PC-9 (cell line): ENCODE measurements at places on chromosomes 3 and 15. TPM values are rescaled to one million over a fixed set of nuclear protein-coding genes. Genes with fewer than 3 reads are reported as not detected.

Gene THPO
- not detected in 2 replicates for total RNA-seq

Gene C2CD4A
- 0.09 TPM in 1 of 2 replicates, not detected in the other for total RNA-seq

Gene ACAN
- not detected in 2 replicates for total RNA-seq

Gene RETNLB
- not detected in 2 replicates for total RNA-seq

Gene GASK1A
- not detected in 2 replicates for total RNA-seq

DNA sequence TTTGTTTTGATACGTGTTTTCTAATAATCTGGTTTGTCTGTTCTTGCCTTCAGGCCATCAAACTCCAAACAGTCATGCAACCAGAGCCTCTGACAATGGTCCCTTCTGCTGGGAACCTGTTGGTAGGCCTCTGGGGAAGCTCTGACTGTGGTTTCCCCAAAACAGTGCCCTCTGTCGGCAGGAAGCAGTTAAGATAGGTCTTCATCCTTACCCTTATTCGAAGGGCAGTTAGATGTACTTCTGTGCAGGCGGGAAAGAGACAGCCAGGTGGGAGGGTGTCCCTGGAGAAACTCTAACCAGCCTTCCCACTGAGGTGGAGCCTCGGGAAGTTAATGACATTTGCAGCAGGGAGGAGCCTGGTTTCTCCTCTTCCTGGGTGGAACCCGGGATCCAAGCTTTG is 81.6 kb upstream of the CHMP2B start:
- no peak for DNase-seq

- peak; percentile 35 for DNase-seq
Observed at GRCh38 chr3:64399205-64399800, 174.0 kb upstream of the PRICKLE2 start.
